Right lung (tissue), 10 donors: ENCODE measurements at places on chromosomes 11 and 22. TPM values are rescaled to one million over a fixed set of nuclear protein-coding genes. Genes with fewer than 3 reads are reported as not detected.

DNA sequence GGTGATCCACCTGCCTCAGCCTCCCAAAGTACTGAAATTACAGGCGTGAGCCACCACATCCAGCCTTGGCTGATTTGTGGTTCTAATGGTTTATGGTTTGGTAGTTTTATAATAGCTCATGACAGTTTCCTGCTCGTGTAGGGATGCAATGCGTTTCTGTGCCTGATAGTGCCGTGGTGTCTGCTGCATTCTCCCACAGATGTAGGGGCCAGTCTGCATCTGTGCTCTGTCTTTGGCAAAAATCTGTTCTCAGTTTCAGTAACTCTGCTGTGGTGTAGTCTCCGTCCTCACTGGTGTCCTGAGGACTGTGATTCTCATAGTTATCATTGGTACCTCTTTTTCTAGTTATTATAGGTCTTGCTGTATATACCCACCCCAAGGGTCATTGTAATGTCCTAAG lies 16.3 kb downstream of the ST14 start:
- no peak for DNase-seq

- no peak for DNase-seq
These were observed 5.8 kb upstream of the SLC43A3 start for GRCh38 chr11:57432714-57433163.

DNA sequence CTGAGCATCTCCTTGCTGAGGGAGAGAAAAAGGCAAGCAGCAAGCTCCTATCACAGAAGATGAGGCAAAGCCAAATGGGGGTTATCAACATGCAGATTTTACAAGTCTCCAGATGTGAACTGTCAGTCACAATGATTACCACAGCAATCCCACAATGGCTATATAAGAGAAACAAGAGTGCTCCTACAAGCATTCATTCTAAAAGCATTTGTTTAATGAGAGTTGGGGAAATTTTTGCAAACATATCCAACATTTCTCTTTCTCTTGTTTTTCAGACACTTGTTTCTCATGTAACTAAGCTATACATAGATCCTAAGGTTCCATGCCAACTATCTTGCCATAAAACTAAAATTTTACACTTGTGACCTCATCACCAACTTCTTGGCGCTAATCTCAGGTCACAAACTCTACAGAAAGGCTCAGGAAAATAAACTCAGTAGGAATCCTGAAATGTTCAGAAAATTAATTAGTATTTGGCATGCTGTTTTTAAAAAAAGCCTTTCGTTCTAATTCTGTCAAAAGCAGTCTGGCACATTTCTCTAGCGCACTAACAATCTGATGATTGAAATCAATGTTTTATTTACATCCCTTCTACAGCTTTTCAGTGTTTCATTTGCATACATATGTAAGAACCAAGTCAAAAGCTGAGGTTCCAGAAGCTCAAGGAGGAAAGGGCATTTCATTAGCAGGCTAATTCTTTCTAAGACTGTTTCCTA lies 199.5 kb downstream of the TTC28 start:
- peak; percentile 65 for DNase-seq

- DNase-seq, result no peak
These were observed 146.7 kb downstream of the LDLRAD3 start for GRCh38 chr11:36090356-36091109.

DNA sequence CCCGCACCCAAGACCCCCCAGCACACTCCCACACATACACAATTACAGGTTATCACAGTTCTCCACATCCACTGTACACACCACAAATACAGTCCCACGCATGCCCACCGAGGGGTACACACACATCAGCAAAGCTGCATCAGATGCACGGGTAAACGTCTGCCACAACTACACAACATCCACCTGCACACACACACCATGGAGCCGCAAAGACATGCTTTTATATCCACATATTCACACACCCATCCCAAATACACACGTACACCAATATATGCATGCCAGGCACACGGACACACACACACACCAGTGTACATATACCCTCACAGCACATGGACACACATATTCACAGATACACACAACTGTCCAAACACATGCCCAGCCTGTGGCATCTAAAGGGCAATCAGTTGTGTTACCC lies 5.4 kb upstream of the KCNJ4 start:
- DNase-seq, result no peak

- no peak for DNase-seq
These were observed 15.0 kb downstream of the VWCE start for GRCh38 chr11:61279934-61280659.

GRCh38 chr22:36510966-36511881 lies 4.4 kb upstream of the FOXRED2 start:
- DNase-seq, result no peak

DNA sequence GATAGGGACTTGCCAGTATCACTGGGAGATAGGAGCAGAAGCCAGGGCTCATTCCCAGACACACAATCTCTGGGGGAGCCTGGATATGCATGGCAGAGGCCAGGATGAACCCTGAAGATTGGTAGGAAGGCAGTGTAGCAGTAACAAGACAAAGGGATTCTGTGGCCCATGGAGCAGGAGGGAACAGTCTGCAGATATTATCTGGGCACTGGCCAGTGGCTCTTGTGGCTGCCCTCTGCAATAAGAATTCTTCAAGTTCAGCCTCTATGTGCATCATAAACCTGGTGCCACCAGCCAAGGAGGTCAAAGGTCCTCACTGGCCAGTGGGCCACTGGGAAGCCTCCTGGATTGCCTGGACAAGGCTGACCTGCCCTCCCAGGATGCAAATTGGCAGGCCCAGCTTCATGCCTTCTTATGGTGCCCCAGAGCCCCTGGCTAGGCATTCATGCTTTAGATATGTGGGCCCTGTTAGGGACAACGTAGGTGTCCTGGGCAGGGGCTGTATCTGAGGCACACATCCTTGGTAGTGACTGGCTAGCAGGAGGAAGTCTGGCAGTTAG lies 29.2 kb downstream of the KCNQ1OT1 start:
- no peak for DNase-seq

- DNase-seq, result peak; percentile 52
These were observed 20.8 kb downstream of the ARVCF start for GRCh38 chr22:19995611-19996339.

DNA sequence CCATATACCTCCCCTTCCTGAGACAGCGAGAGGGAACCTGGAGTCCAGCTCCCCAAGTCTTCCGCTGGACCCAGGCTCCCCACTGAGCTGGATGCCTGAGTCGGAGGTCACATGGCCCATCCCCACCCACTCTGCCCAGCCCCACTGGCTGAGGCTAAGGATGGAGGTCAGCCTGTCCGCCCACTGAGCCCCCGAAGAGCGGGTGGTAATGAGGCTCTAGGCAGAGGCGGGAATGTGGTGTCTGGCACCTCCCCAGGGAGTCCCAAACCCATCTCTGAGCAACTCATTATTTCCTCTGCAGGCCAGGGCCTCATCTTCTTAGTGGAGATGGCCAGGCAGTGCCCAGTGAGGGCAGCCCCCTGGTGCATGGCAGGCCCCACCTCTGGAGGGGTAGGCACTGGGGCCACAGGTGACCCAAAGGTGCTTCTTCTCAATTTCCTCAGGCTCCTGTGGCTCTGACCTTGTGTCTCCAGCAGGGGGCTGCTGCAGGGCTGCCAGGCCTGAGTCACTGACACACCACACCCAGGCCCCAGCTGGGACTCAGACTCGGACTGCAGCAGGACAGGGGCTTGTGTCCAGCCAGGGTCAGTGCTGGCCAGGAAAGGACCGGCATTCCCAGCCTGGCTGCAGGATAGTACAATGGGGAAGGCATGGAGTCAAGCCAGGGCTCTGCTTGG lies 10.2 kb upstream of the PDE2A start:
- DNase-seq, result no peak

DNA sequence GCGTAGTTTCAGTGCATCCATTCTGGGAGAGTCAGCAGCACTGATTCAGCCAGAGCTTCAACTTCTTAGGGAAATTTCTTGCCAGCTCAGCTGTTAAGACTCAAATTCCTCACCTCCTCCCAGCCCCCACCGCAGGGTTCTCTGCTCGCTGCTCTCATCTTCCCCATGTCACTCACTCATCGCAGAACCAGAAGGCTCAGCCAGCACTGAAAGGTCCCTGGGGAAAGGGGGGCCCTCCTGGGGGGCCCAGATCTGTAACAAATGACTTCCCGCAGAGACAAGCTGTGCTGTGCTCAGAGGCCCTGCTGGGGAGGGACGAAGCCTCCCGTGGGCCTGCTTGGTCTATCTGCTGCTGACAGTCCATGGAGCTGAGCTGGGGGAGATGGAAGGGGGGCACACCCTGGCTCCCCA lies 220.6 kb downstream of the NTM start:
- DNase-seq, result no peak

DNA sequence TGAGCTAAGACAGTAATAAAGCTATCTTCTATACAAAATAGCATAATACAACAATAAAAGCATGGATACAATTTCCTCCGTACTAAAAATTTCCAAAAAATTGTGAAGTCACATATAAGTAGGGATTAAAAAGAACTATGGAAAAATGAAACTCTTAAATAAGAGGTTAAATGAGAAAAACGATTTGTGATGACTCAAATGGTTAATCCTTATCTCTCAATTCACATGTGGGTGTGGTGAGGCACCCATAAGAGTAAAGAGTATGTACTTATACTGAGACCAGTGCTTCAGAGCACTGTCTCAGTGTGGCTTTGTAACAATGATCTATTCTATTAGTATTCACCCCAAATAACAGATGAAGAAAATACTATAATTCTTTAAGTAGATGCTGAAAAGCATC lies 25.0 kb upstream of the CCDC34 start:
- DNase-seq, result no peak

GRCh38 chr22:48953830-48954229 lies 873.8 kb downstream of the BRD1 start:
- DNase-seq, result no peak

DNA sequence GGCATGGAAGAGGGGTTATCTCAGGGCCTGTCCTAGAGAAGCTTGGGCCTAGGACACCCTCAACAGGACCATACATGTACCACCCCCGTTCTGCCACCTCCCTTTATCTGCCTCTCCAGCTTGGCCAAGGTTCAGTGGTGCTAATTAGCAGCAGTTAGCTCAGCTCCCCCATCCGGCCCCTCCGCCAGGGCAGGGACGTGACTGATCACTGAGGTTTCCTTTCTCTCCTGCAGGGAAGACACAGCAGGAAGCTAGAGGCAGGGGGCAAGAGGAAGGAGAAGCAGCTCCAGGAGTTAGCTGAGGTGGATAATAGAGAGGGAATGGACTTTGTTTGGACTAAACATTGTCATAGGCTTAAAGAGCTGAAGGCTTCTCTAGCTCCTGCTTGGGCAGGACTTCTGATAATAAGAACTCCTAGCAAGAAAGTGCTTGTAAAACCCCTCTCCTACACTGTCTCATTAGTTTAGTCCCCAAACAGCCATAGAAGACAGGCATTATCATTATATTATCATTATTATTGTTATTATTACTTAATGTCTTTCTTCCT lies 53.8 kb downstream of the BUD13 start:
- no peak for DNase-seq

- no peak for DNase-seq
These were observed 1038.2 kb upstream of the CNTN5 start for GRCh38 chr11:97982512-97982911.

DNA sequence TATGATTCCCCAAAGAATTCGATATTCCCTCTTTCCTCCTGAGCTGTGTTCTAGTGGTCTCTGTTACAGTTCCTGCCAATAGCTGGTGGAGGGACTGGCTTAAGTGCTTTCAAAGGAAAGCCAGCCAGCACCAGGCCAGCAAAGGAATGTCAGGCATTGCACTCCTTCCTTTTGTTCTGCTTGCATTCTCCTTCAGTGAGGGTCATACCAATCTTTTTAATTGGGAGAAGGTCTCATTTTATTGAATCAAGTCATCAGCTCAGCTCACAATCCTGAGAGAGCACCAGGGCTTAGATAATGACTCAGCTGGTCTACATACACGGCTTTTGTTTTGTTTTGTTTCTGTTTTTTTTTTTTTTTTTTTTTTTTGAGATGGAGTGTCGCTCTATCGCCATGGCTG lies 222.9 kb downstream of the NAV2 start:
- DNase-seq, result no peak

GRCh38 chr11:61890529-61891330 lies 615 bp downstream of the FADS3 start:
- no peak for DNase-seq

DNA sequence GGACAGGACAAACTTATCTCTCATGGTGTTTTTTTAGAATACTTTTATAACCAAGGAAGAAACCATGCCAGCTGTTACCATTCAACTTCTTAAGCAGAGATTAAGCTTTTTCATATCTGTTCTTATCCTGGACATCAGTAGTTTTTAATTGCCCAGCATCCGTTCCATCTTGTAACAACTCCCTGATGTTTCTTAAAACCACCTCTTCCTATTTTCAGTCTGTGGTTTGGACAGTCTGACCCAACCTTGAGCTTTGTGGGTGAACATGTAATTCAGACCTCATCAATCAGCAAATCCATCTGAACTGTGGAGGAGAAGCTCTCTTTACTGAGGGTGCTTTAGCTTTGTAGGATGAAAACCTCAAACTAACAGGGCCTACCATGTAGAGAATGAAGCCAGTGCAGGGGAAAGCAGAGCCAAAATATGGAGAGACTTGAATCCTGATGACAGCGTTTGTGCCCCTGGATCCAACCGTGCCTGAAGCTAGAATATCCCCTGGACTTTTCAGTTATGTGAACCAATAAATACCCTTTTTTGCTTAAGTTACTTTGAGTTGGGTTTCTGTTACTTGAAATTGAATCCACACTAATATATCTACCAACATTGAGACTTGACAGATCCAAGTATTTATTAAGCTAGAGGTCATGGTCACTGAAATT lies 9.4 kb downstream of the TUG1 start:
- DNase-seq, result no peak

- no peak for DNase-seq
These were observed 14.1 kb upstream of the RASL10A start for GRCh38 chr22:29329581-29329980.

DNA sequence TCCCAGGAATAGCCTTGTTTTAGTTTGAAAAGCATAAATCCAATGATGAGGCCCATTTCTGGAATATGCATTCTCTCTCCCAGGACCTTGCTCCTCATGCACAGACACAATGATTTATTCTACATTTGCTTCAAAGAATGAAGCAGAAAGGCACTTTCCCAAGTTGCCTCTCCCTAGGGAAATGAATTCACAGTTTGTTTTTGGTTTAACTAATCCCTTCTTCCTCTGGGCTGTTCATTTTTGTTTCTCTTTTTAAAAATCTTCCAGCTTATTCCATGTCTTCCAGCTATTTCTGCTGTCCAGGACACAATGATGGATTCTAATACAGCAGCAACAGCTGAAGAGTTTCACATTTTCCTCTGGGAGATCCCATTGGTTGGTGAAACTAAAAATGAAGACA lies 1529.2 kb upstream of the TENM4 start:
- DNase-seq, result no peak

GRCh38 chr22:47296405-47297260 lies 534.2 kb downstream of the TBC1D22A start:
- DNase-seq, result no peak

Gene MRGPRF
- polyA plus RNA-seq, result 3.6 TPM

Gene CHST1
- 5.9 TPM for polyA plus RNA-seq

Gene SLC25A22
- 13.1 TPM for polyA plus RNA-seq

Gene PKDREJ
- 0.37 TPM for polyA plus RNA-seq

Gene FGF4
- polyA plus RNA-seq, result not detected

Gene CARD16
- 22.8 TPM for polyA plus RNA-seq

Gene SYT13
- 4.4 TPM for polyA plus RNA-seq

Gene NPAS4
- 0.16 TPM for polyA plus RNA-seq

Gene TMEM151A
- 0.40 TPM for polyA plus RNA-seq

Gene INSC
- 0.60 TPM for polyA plus RNA-seq

Gene NUCB2
- polyA plus RNA-seq, result 75.4 TPM

Gene C11orf87
- polyA plus RNA-seq, result 0.03 TPM

Gene KCNJ4
- polyA plus RNA-seq, result 0.10 TPM

Gene LUZP2
- polyA plus RNA-seq, result 5.5 TPM
